Tibial artery (tissue), 4 donors: ENCODE measurements at places on chromosomes 4 and X.

DNA sequence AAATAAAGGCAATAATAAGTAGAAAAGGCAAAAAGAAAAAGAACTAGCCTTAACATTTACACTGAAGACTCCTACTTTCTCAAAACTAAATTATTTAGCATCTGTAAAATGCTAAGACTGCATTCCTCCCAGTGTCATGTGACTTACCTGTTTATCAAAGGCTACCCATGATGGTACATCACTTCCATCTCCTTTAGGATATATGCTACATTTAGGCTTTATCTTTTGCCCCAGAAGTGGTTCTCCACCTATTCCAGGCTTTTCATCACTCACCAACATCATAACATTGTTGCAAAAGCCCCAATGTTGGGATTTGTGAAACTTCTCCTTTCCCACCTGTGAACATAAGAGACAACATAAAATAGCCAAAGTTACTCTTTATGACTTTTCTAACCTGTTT is 31.1 kb downstream of the EFHC2 start:
- DNase-seq: no peak

DNA sequence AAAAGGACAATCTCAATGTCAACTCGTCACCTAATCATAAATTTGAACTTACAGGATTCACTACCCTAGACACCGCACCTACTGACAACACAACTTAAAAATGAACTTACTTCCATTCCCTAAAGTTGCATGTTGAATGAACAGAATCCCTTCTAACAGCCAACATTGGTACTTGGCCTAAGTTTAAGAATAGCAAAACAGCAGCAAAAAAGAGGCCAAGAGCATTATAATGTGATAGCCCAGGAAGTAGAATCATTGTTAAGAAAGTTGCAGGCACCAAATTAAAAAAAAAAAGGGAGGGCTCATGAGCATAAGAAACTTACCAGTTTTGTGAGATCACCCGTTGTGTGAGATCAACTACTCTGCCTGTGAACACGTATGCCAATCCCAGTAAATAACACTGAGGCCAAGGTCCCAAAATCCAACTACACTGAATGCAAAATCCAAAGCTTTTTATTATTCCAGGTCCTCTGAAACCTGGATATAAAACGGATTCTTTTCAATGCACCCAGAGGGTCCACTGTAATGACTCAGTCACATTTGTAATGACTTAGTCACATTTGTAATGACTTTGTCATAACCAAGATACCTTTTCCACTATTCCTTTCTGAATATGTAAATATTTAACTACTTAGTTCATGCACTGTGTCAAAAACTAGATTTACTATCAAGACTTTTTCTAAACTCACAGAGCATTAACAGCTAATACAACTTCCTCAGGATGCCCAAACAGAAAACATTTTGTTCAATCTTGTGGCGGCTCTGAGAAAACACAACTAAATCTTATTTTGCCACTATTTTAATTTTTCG is 6.8 kb downstream of the HNRNPDL start:
- DNase-seq: no peak

GRCh38 chr4:162506253-162506652 is 342.5 kb upstream of the FSTL5 start:
- no peak for DNase-seq

DNA sequence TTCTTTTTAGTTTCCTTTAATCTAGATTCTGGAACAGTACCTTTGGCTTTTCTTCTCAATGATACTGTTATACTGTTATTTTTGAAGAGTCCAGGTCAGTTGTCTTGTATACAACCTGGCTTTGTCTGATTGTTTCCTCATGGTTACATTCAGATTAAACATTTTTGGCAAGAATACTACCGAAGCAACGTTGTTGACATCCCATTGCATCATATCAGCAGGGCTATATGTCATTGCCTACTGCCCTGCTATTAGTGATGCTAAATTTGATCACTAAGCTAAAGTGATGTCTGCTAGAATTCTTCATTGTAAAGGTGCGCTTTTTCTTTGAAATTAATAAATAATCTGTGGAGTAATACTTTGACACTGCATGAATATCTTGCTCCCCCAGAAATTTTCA is 5.8 kb upstream of the ATP1B4 start:
- no peak for DNase-seq

DNA sequence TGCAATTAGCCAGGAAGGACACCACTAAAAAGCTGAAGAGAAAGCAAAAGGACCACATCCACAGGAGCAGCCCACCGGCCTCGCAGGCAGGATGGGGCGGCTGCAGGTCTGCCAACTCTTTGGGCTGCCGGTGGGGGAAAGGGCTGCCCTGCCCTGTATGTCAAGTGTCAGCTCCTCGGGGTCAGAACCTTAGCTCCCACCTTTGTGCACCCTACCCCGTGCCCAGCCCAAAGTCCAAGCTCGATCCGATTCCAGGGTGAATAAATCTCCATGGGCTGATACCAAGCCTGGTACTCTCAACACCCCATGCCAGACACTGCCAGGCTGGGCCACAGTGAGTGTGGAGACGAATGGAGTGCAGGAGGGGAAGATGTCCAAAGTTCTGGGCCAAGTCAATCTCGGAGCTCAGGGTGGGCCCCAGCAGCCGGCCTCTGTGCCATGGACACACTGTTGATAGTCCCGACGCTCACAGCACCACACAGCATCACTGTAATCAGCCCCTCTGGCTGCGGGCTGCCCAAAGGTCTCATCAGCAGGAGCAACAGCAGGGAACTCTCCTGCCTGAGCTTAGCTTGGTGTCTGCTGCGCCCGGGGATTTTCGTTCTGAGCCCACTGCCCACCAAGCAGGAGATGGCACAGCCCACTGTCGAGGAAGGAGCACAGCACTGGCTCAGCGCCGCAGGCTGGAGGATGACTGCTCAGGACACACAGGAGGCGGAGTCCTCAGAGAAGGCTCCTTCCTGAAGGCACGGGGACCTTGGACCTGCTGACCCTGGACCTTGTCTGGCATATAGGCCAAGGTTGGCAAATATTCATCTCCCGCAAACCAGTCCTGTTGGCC is 84.4 kb downstream of the JAKMIP1 start:
- no peak for DNase-seq

DNA sequence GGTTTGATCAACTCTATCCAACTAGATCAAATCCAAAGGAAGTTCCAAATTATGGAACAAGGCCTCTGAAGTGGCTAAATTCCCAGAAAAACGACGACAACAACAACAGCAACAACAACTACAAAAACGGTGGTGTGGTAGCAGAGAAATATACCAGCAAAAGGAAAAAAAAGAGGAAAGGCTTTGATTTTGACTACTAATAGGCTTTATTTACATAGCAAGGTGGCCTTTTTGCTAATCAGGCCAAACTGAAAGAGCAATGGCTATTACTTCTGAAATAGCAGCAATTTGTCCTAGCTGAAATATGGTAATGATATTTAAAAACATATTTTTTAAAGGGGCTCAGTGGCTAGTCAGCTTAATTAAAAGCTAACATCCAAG is 40.8 kb upstream of the TMPRSS11E start:
- no peak for DNase-seq

- DNase-seq: no peak
Measured at GRCh38 chr4:153651116-153651515, 33.0 kb upstream of the TLR2 start.

DNA sequence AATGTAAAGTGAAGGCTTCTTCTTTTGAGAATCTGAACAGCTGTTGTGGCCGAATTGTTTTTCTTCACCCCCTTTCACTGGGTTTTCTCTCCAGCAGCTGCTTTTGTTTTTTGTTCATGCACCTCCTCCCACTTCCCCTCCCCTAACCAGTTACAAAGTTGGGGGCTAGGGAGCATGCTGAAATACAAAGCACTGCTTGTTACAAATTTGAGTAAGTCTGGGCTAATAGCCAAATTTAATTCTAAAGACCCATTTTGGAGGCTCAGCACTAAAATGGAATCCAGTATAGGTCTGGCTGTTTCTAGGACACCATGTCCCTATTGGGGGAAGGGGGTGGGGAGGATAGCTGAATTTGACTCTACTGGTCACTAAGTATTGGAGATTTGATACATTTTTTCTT is 89.2 kb upstream of the GPM6B start:
- DNase-seq: no peak
